ENCODE measurements at places on chromosomes 4 and X.

- no peaks in the 10 kb centered on the region for H3K36me3 ChIP-seq
- no peaks in the 10 kb centered on the region for H3K27me3 ChIP-seq
- H3K4me1 ChIP-seq, result no peaks in the 10 kb centered on the region
Measured at GRCh38 chr4:126130215-126130614, 815.5 kb downstream of the FAT4 start.

DNA sequence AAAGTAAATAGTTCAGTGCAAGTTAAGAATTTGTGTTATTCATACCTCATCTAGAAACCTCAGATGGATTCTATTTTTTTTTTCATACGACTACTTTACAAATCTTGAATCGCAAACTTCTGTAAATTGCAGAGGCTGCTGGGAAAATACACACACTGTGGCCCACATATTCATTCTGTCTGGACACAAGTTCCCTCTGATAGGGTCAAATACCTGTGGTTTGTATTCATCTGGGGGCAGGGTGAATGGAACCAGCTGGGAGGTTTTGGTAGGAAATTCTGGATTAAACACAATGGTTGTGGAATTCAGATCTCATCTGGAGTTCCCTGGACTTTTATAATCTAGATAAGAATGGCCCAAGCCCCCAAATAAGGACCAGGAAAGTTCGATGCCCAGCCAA is 56.2 kb downstream of the SPATA18 start:
- H3K4me1 ChIP-seq, result no peaks in the 10 kb centered on the region
- no peak overlapping the region for H3K27ac ChIP-seq
- H3K27me3 ChIP-seq, result no peaks in the 10 kb centered on the region

GRCh38 chrX:18888281-18888680 is 95.6 kb downstream of the PHKA2 start:
- peaks cover 25% of the 10 kb centered on the region for H3K4me1 ChIP-seq
- no peak overlapping the region for H3K27ac ChIP-seq
- H3K4me3 ChIP-seq, result no peak overlapping the region
- no peak for DNase-seq
- H3K27me3 ChIP-seq, result no peaks in the 10 kb centered on the region

DNA sequence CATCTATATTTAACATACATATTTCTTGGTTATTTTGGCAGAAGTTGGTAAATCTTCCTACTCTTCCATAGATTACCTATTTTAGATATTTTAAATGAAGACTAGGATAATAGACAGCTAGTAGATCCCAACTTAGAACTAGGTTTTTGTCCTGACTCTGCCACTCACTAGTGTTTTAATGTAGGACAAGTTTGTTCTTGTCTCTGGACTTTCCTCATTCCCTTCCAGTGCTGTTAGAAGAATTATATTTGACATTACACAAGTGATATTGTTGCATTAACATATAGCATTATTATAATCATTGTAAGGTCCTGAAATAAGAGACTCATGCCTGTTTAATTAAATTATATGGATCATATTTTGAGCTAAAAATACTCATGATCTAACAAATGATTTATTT is 24.1 kb upstream of the ALB start:
- H3K4me1 ChIP-seq, result no peaks in the 10 kb centered on the region
- no peaks in the 10 kb centered on the region for H3K36me3 ChIP-seq
- H3K4me3 ChIP-seq, result no peak overlapping the region
- H3K27me3 ChIP-seq, result peaks cover 3% of the 10 kb centered on the region

DNA sequence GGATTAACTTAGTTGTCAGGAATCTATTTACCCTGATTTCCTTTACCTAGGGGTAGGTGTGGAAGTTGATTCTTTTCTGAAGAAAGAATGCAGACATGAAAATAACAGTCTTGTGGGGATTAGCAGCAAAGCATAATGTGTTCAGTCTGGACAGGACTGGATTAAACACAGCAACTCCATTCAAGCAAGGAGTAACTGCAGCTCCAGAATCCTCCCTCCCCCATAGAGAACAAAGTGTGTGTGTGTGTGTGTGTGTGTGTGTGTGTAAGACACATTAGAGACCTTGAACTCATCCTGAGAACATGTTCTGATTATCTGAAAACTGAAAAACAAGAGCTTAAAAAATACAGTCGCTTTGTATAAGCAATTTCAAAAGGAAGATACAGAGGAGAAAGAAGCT is 9.3 kb downstream of the C4orf54 start:
- no peak overlapping the region for H3K27ac ChIP-seq
- no peak overlapping the region for H3K4me3 ChIP-seq
- H3K4me1 ChIP-seq, result no peaks in the 10 kb centered on the region

DNA sequence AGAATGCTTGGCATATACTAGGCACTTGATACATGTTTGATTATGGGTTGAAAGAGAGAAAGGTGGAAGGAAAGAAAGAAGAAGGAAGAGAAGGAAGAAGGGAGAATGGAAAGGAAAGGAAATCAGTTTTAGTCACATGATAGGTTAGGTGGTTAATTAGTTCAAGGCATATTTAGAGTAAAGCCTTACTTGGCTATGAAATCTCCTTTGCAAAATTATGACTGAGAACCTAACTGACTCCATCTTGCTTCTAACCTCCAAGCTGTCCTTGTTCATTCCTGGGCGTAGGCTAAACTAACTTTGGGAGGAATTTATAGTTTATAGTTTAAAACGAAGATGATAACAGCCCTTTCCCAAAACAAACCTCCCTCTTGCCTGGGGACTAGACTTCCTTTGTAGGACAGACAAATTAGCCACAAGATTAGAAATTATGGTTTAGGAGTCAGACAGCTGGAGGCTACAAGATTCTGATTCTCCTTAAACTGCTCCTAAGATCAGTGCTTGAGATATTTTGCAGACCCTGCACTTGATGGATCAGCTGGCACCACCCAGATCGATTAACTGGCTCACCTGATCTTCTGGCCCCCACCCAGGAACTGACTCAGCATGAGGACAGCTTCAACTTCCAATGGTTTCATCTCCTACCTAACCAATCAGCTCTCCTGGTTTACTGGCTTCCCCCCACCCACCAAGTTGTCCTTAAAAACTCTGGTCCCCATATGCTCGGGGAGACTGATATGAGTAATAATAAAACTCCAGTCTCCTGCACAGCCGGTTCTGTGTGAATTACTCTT is 55.0 kb downstream of the TXK start:
- H3K27me3 ChIP-seq, result no peaks in the 10 kb centered on the region
- H3K27ac ChIP-seq, result no peak overlapping the region
- H3K4me1 ChIP-seq, result no peaks in the 10 kb centered on the region
- no peak for DNase-seq
- H3K36me3 ChIP-seq, result no peaks in the 10 kb centered on the region

DNA sequence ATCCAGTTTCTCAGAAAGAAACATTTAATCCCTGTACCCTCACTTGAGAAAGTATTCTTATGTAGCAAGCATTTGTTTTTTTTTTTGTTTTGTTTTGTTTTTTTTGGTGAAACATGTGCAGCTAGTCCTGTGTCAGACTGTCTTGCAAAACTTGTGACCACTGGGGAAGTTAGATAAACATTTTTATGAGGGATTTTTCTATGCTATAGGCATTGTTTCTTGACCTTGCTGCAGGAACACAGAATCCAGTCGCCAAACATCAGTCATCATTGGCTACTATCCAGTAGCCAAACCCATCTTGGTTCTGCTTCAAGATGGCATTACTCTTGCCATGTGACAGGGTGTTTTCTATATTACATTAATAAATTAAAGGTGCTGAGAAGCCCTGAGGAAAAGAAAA is 7.7 kb upstream of the MAPK10 start:
- H3K36me3 ChIP-seq, result no peaks in the 10 kb centered on the region
- DNase-seq, result no peak
- no peaks in the 10 kb centered on the region for H3K4me1 ChIP-seq
- H3K4me3 ChIP-seq, result no peak overlapping the region
- peaks cover 6% of the 10 kb centered on the region for H3K27me3 ChIP-seq
- H3K27ac ChIP-seq, result no peak overlapping the region

GRCh38 chr4:6230827-6231662 is 30.7 kb upstream of the JAKMIP1 start:
- H3K4me1 ChIP-seq, result no peaks in the 10 kb centered on the region
- no peak for DNase-seq
- no peak overlapping the region for H3K4me3 ChIP-seq

DNA sequence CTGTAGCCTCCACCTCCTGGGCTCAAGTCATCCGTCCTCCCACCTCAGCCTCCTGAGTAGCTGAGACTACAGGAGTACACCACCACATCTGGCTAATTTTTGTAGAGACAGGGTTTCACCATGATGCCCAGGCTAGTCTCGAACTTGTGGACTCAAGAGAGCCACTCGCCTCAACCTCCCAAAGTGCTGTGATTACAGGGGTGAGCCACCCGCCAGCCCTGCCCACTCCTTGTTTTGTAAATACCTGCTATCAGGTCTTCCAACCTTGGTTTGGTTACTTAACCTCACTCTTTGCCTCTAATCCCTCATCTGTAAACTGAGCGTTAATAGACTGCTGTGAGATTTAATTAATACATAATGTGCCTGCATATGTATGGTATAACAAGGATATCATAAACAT is 803 bp downstream of the CNGA1 start:
- no peaks in the 10 kb centered on the region for H3K36me3 ChIP-seq
- H3K4me3 ChIP-seq, result peak overlapping the region; percentile 83
- H3K4me1 ChIP-seq, result peaks cover 13% of the 10 kb centered on the region
- no peak overlapping the region for H3K27ac ChIP-seq
- H3K27me3 ChIP-seq, result peaks cover 43% of the 10 kb centered on the region

DNA sequence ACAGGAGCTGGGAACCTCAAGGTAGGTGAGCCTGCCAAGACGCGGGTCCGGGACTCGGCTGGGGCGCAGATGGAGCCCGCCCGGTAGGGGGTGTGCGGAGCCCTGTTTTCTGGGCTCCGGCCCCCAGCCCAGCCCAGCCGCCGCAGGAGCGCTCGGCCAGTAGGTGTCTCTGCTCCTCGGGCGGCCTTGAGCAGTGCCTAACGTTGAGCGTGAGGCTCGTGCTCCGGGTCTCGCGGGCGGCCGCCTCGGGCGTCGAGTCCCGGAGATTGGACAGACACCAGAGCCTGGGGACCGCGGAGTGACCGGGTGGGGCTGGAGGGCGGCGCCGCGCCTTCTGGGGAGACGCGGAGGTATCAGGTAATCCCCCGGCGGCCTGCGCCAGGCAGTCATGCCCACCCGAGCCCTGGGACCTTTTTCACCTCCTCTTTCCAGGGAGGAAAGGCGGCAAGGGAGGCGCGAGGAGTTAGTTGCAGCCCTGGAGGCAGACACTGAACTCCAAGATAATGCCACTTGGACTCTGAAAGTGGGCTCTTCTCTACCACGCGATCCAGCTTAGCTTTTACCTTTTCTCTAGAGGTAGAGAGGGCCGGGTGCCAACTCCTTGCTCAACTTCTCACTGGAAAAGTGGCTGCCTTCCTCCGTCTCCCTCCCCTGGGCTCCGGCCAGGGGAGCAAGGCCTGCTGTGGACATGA is 14.5 kb upstream of the FGG start:
- peak; percentile 46 for DNase-seq
- H3K27ac ChIP-seq, result no peak overlapping the region
- no peaks in the 10 kb centered on the region for H3K36me3 ChIP-seq
- H3K4me3 ChIP-seq, result peak overlapping the region; percentile 26
- peaks cover 23% of the 10 kb centered on the region for H3K27me3 ChIP-seq

DNA sequence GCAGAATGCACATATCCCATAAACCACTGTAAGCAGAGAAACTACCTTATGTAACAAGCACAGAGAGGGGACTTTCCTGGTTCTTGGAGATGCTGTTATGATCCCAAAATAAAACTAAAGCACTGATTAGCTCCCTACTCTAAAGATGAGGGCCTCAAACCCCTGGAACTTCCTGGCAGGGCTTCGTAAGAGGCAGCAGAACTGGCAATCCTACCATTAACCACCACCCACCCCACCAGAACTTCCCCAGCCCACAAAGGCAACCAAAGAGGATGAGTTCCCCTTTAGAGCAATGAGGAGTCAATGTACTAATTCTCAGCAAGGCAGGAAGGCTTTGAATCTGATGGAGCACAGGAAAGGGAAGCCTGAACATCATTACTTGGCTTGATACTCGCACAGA is 436.5 kb upstream of the FRG1 start:
- no peaks in the 10 kb centered on the region for H3K27me3 ChIP-seq
- no peak for DNase-seq
- H3K4me3 ChIP-seq, result no peak overlapping the region
- H3K4me1 ChIP-seq, result no peaks in the 10 kb centered on the region
- no peaks in the 10 kb centered on the region for H3K36me3 ChIP-seq
- no peak overlapping the region for H3K27ac ChIP-seq

DNA sequence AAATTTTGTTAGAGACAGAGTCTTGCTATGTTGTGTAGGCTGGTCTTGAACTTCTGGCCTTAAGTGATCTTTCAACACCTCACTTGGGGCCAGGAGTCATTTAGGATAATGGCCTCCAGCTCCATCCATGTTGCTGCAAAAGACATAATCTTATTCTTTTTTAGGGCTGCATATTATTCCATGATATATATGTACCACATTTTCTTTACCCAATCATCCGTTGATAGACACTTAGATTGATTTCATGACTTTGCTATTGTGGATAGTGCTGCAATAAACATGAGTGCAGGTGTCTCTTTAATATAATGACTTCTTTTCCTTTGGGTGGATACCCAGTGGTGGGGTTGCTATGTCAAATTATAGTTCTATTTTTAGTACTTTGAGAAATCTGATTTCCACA is 140.9 kb upstream of the LCORL start:
- H3K4me1 ChIP-seq, result no peaks in the 10 kb centered on the region
- H3K36me3 ChIP-seq, result no peaks in the 10 kb centered on the region
- H3K4me3 ChIP-seq, result no peak overlapping the region
- no peak overlapping the region for H3K27ac ChIP-seq

DNA sequence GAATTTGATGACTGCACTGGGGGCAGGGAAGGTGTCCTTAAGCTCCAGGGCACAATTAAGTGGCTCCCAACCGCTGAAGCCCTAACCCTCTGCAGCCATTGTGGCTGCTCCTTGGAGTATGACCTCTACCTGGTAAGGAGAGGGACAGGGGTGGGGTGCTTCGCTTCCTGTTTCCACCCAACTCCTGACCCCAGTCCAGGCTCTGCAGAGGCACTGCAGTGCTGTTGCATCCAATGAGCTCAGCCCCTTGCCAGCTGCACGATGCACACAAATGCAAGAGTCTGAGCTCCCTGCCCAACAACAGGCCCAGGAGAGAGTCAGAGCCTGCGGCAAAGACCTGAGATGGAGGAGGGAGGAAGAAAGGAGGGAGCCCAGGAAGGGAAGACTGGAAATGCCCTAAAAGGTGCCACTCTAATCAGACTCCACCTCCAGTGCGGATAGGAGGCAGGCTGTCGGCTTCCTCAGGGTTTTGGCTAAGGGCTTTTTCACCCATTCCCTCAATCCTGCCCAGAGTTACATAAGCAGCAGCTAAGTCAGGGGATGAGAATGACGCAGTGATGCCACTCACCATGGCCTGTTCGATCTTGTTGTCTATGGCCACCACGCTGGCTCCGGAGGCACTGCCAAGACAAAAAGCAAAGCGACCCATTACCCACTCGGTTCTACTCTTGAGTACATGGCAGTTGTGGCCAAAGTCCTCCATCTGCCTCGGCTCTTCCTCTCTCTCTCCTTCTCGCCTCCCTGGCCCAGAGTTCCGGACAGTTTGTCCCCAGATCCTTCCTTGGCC is 60.1 kb downstream of the TSC22D3 start:
- peak; percentile 25 for DNase-seq
- peak overlapping the region; percentile 99 for H3K27ac ChIP-seq
- peaks cover 82% of the 10 kb centered on the region for H3K4me1 ChIP-seq
- H3K36me3 ChIP-seq, result peaks cover 30% of the 10 kb centered on the region
- peak overlapping the region; percentile 94 for H3K4me3 ChIP-seq
- no peaks in the 10 kb centered on the region for H3K27me3 ChIP-seq
